HepG2 (cell line): ENCODE measurements at places on chromosomes 12 and 14. TPM values are rescaled to one million over a fixed set of nuclear protein-coding genes. Genes with fewer than 3 reads are reported as not detected.

NOXRED1 gene
- 0.41 and 0.71 TPM in 2 replicates for polyA plus RNA-seq

ANO4 gene
- polyA plus RNA-seq = 0.13 TPM in 1 of 2 replicates, not detected in the other

SLCO1B1 gene
- polyA plus RNA-seq = not detected in 2 replicates

YLPM1 gene
- polyA plus RNA-seq = 6.0 and 6.7 TPM in 2 replicates

JPH4 gene
- 0.08 and 0.16 TPM in 2 replicates for polyA plus RNA-seq

A2ML1 gene
- not detected in 2 replicates for polyA plus RNA-seq

ADAM21 gene
- polyA plus RNA-seq = 0.03 and 0.07 TPM in 2 replicates

CLECL1 gene
- polyA plus RNA-seq = not detected in 2 replicates

TMEM30B gene
- polyA plus RNA-seq = not detected in 2 replicates

TTC9 gene
- polyA plus RNA-seq = 0.30 and 0.46 TPM in 2 replicates

HOTAIR gene
- not detected in 2 replicates for polyA plus RNA-seq

JKAMP gene
- 93.0 and 135 TPM in 2 replicates for polyA plus RNA-seq

ZDHHC22 gene
- not detected in 2 replicates for polyA plus RNA-seq

KRT79 gene
- 0.09 TPM in 1 of 2 replicates, not detected in the other for polyA plus RNA-seq

HOXC6 gene
- polyA plus RNA-seq = not detected in 2 replicates

TAS2R7 gene
- not detected in 2 replicates for polyA plus RNA-seq

PLEKHG7 gene
- not detected in 2 replicates for polyA plus RNA-seq

CERS5 gene
- polyA plus RNA-seq = 37.5 and 48.8 TPM in 2 replicates

NTS gene
- polyA plus RNA-seq = 0.05 TPM in 1 of 2 replicates, not detected in the other

TAS2R9 gene
- not detected in 2 replicates for polyA plus RNA-seq

PLEKHH1 gene
- polyA plus RNA-seq = 15.4 and 15.8 TPM in 2 replicates
